ENCODE measurements at places on chromosomes 12 and 14. TPM values are rescaled to one million over a fixed set of nuclear protein-coding genes. Genes with fewer than 3 reads are reported as not detected.

Gene VASH1
- total RNA-seq = 1.8 TPM

GRCh38 chr14:105171004-105171673 lies 2.6 kb upstream of the JAG2 start:
- peaks cover 8% of the 10 kb centered on the region for H3K4me1 ChIP-seq

GRCh38 chr12:1930803-1931597 lies 12.5 kb upstream of the CACNA2D4 start:
- no peak overlapping the region for H3K27ac ChIP-seq
- no peak overlapping the region for H3K4me3 ChIP-seq
- DNase-seq = no peak

GRCh38 chr14:24817212-24818057 lies 183.4 kb upstream of the GZMB start:
- DNase-seq = peak; percentile 63
- H3K4me3 ChIP-seq = no peak overlapping the region
- peak overlapping the region; percentile 44 for H3K27ac ChIP-seq
- no peaks in the 10 kb centered on the region for H3K36me3 ChIP-seq

DNA sequence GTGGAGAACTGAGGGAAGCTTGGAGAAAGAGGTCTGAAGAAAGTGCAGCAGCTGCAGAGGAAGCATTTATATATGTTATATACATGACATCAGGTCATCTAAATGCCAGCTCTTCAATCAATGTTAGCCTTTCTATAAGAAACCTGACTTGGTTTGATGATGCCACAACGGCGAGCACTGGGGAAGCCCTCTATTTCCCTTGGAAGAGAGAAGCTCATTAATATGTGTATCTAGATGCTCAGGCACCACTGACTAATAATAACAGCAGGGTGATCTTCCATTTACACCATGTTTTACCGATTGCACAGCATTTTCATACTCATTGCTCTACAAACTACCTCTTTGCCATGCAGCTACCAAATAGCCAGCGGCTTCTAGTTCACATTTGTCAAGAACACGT lies 811 bp downstream of the ACYP1 start:
- DNase-seq = no peak
- H3K27me3 ChIP-seq = no peaks in the 10 kb centered on the region
- no peaks in the 10 kb centered on the region for H3K4me1 ChIP-seq
- H3K36me3 ChIP-seq = no peaks in the 10 kb centered on the region
- no peak overlapping the region for H3K4me3 ChIP-seq

Gene GCH1
- total RNA-seq = 3.4 TPM

DNA sequence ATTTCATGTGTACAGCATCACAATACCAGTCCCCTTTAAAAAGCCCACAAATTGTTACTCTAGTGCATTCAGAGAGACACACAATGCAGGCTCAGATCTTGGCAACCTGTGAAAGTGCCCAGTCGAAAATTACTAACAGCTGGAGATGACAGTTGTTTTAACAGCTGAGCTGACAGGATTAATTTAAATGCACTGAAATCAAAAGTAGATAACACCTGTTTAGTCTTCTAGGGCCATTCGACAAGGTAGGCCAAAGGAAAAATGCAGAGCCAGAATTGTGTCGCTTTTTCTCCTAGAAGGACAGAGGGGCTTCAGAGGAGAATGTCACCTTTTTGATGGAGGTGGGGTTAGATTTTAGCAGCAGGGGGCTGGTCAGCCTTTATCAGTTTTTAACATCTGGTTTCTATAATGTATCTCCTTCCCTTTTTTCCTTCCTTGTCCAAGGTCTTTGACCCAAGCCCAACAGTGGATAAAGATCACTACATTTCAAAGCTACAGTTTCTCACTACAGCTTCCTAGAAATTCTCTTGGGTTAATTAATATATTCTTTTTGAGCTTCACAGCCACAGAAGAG lies 139.1 kb downstream of the SOX5 start:
- no peaks in the 10 kb centered on the region for H3K4me1 ChIP-seq
- no peaks in the 10 kb centered on the region for H3K27me3 ChIP-seq
- H3K4me3 ChIP-seq = no peak overlapping the region
- no peak for DNase-seq

DNA sequence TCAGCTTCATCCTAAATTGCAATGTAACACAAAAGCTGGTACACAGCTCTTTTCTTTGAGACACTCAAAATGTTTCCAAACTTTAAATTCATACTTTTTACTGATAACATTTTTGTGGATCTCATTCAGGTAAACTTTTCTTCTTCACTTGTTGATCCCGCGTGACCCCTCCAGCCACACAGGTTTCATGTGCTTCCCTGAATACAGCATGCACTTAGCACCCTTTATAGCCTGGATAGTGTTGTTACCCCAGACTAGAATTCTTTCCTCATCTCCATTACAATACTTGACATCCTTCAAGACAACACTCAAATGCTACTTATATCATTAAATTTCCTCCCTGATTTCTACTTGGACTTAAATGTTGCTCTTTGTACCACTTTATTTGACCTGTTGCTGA lies 373.4 kb downstream of the RAD51B start:
- peaks cover 76% of the 10 kb centered on the region for H3K4me1 ChIP-seq
- H3K36me3 ChIP-seq = no peaks in the 10 kb centered on the region
- H3K27me3 ChIP-seq = no peaks in the 10 kb centered on the region
- no peak overlapping the region for H3K4me3 ChIP-seq

- peak overlapping the region; percentile 67 for H3K27ac ChIP-seq
- peaks cover 9% of the 10 kb centered on the region for H3K4me1 ChIP-seq
- peak; percentile 38 for DNase-seq
- no peaks in the 10 kb centered on the region for H3K27me3 ChIP-seq
- no peaks in the 10 kb centered on the region for H3K36me3 ChIP-seq
Measured at GRCh38 chr12:104958805-104959334, 780 bp upstream of the SLC41A2 start.

Gene RNU6-7
- total RNA-seq = not detected

DNA sequence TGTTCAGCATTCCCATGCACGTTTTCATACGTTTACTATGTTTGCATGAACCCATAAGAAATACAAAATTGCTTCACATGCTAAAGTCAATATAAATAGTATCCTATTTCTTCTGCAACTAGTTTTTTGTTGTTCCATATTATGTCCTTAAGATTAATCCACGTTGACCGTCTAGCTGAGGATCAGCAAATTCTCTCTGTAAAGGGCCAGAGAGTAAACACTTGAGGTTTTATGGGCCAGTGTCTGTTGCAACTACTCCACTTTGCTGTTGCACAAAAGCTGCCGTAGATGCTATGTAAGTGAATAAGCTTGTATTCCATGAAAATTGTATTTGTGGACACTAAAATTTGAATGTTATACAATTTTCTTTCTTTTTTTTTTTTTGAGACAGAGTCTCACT lies 21.1 kb upstream of the PITPNM2 start:
- H3K36me3 ChIP-seq = no peaks in the 10 kb centered on the region
- no peak overlapping the region for H3K4me3 ChIP-seq
- no peaks in the 10 kb centered on the region for H3K4me1 ChIP-seq
- no peak overlapping the region for H3K27ac ChIP-seq
- H3K27me3 ChIP-seq = no peaks in the 10 kb centered on the region
- DNase-seq = no peak

DNA sequence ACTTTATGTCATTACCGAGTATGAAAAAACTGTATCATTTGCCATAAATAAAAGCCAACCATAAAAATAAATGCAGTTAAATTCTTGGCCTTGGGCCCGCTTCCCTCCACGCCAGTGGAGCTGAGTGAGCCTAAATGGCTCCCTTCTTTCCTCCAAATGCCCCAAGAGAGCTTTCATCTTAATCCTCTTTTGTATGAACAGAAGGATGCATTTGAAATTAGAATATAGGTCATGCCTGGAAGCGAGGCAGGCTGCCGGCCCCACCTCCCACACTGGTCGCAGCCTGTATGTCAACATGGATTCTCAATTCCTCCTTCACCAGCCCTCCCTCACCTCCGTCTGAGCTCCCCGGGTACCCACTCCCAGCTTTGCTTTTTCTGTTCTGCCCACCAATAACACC lies 245.7 kb downstream of the SLC15A4 start:
- DNase-seq = no peak
- no peaks in the 10 kb centered on the region for H3K4me1 ChIP-seq
- no peak overlapping the region for H3K4me3 ChIP-seq
- no peak overlapping the region for H3K27ac ChIP-seq
- H3K36me3 ChIP-seq = no peaks in the 10 kb centered on the region

GRCh38 chr12:19409376-19409775 lies 29.9 kb upstream of the AEBP2 start:
- no peak overlapping the region for H3K27ac ChIP-seq
- no peaks in the 10 kb centered on the region for H3K4me1 ChIP-seq
- H3K36me3 ChIP-seq = no peaks in the 10 kb centered on the region
- H3K4me3 ChIP-seq = no peak overlapping the region

DNA sequence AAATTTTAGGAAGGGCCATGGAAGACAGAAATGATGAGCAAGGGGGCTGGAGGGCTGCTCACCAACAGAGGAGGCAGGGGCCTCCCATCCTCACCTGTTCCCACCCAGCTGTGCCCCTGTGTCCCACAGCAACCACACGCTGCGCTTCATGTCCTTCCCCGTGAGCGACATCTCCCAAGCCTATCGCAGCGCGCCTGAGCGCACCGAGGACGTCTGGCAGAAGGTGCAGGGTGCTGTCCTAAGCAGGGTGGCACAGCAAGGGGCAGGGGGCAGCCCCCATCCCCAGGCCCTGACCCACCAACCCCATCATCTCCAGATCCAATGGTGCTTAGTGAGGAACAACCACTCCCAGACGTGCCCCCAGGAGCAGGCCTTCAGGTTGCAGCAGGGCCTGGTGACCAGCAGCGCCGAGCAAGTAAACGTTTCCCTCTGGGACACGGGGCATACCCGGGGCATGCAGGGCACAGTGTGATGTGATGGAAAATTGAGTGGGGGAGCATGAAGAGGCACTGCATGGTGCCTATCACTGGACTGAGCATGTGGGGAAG lies 8.1 kb downstream of the CARMIL3 start:
- DNase-seq = peak; percentile 48
- H3K4me3 ChIP-seq = no peak overlapping the region
- peaks cover 13% of the 10 kb centered on the region for H3K4me1 ChIP-seq
- H3K27me3 ChIP-seq = no peaks in the 10 kb centered on the region
- H3K36me3 ChIP-seq = no peaks in the 10 kb centered on the region
- no peak overlapping the region for H3K27ac ChIP-seq

DNA sequence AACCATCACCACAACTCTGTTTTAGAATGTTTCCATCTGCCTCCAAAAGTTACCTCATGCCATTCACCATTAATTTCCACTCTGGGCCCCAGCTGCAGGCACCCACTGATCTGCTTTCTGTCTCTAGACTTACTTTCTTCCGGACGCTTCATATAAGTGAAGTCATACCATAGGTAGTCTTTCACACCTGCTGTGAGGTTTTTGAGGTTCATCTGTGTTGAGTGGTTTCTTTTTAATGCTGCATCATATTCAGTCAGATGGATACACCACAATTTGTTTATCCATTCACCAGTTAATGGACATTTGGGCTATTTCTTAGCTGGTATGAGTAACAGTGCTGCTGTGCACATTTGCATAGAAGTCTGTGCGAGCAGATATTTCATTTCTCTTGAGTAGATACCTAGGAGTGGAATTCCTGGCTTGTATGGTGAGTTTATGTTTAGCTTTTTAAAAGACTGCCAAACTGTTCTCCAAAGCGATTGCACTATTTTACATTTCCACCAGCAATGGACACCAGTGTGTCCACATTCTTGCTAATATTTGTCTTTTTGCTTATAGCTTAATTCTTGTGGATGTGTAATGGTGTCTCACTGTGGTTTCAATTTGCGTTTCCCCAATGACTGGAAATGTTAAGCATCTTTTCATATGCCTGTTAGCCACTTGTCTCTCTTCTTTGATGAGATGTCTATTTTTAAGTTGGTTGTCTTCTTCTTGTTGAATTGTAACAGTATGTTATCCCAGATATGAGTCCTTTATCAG lies 48.3 kb downstream of the ZFYVE21 start:
- H3K4me1 ChIP-seq = no peaks in the 10 kb centered on the region
- H3K27me3 ChIP-seq = no peaks in the 10 kb centered on the region
- H3K4me3 ChIP-seq = no peak overlapping the region
- H3K36me3 ChIP-seq = no peaks in the 10 kb centered on the region

GRCh38 chr12:76964784-76965571 lies 86.2 kb upstream of the CSRP2 start:
- H3K27ac ChIP-seq = no peak overlapping the region
- no peaks in the 10 kb centered on the region for H3K4me1 ChIP-seq
- H3K36me3 ChIP-seq = no peaks in the 10 kb centered on the region
- H3K27me3 ChIP-seq = no peaks in the 10 kb centered on the region

Gene NANOG
- total RNA-seq = 0.28 TPM

Gene RHOJ
- total RNA-seq = 2.7 TPM

- peaks cover 40% of the 10 kb centered on the region for H3K4me1 ChIP-seq
- H3K4me3 ChIP-seq = no peak overlapping the region
- H3K27ac ChIP-seq = peak overlapping the region; percentile 19
- H3K27me3 ChIP-seq = no peaks in the 10 kb centered on the region
Measured at GRCh38 chr12:113260127-113260526, 38.9 kb downstream of the TPCN1 start.

Gene TDRD9
- 4.3 TPM for total RNA-seq

Gene RFLNA
- total RNA-seq = 1.3 TPM

Gene RPGRIP1
- not detected for total RNA-seq

DNA sequence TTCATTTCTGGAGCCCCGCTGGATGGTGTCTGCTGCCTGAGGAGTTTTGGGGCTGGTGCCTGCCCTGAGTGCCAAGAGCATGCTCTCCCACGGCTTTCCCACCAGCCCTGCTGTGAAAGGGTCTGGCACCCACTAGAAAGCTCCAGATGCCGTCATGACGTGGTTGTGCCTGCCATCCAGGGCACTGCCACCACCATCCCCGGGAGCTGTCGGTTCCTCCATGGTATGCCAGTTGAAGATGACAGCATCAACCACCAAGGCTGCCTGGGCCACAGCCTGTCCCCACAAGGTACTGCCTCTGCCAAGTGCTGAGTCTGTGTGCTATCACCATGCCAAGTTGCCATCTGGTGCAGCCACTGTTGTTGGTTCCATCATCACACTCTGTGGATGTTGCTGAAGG lies 85.9 kb downstream of the TTC8 start:
- no peak for DNase-seq
- no peaks in the 10 kb centered on the region for H3K4me1 ChIP-seq
- no peak overlapping the region for H3K27ac ChIP-seq
- no peak overlapping the region for H3K4me3 ChIP-seq
- H3K27me3 ChIP-seq = no peaks in the 10 kb centered on the region

DNA sequence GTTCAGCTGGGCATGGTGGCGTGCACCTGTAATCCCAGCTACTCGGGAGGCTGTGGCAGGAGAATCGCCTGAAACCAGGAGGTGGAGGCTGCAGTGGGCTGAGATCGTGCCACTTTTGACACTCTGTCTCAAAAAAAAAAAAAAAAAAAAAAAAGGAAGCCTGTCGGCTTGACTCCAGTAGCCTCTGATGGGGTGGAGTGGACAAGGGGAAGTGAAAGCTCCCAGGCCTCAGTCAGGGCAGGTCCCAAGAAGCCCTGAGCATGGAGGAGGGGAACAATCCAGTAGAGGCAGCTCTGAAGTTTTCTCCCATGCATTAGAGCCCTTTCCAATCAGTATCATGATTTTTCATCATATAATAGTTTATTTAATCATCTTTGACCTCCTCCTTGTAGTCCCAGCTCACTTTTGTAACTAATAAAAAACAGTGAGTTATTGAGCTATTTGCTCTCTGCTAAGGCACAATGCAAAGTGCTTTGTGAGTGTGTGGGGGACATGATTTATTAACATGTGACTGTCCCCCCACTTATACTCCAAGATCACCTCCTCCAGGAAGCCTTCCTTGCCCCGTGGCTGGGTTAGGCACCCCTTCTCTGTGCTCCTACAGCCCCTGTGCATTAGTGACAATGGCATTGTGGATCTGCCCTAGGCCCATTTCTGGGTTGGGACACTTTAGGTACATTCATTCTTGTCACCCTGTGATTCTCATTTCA lies 4.7 kb upstream of the SSH1 start:
- H3K27me3 ChIP-seq = no peaks in the 10 kb centered on the region
- no peaks in the 10 kb centered on the region for H3K36me3 ChIP-seq
- no peak overlapping the region for H3K4me3 ChIP-seq

Gene ERP27
- total RNA-seq = 87.2 TPM

- H3K4me3 ChIP-seq = no peak overlapping the region
- H3K36me3 ChIP-seq = no peaks in the 10 kb centered on the region
- DNase-seq = no peak
- H3K27ac ChIP-seq = no peak overlapping the region
Measured at GRCh38 chr14:73777420-73777819, 63.2 kb upstream of the PNMA1 start.
